ENCODE measurements at places on chromosomes 4 and X.

GRCh38 chr4:2648159-2648814 lies 107.8 kb downstream of the TNIP2 start:
- no peak for DNase-seq

DNA sequence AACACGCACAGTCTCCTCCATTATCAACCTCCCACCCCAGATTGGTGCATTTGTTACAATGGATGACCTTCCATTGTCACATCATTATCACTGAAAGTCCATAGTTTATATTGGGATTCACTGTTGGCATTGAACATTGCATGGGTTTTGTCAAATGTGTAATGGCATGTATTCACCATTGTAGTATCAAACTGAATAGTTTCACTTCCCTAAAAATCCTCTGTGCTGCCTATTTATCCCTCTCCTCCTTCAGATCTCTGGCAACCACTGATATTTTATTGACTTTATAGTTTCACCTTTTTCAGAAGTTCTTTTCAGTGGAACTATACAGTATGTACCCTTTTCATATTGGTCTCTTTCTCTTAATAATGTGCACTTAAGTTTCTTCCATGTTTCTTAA lies 1565.4 kb downstream of the PCDH18 start:
- no peak for DNase-seq

GRCh38 chr4:110064295-110064694 lies 134.1 kb downstream of the ELOVL6 start:
- no peak for DNase-seq

GRCh38 chrX:45710081-45710801 lies 509.6 kb upstream of the DIPK2B start:
- DNase-seq, result no peak

DNA sequence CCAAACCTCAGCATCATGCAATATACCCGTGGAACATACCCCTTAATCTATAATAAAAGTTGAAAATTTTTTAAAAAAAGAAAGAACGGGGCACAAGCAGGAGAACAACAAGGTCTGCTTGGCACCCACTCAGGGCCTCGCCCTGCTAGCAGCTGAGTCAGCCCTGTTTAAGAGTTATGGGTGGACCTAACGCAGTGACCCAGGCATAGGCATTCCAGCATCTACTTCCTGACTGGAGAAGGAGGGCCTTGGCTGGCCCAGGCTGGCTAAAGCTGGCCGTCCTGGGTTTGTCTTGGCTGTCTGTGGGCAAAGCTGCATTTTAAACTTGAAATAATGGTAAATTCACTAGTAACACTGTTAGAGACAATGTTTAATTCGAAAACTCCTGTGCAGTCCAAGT lies 236.7 kb upstream of the PGRMC2 start:
- DNase-seq, result no peak

DNA sequence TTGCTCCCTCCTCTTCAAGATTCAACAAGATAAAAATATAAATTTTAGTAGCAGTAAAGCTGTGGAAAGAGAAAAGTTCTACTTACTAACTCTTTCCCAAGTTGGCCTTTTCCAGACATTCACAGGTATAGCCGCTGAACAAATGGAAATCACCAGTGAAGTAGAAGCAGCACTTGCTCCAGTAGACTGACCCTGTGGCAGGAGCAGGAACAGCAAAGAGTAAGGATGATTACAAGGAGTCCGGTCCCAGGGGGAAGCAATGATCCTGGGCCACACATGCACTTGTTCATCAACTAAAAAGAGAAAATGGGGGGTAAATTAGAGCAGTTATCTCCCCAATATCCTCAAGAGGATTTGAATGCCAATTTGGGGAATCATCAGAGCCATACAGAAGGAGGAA lies 184.9 kb downstream of the NAF1 start:
- no peak for DNase-seq

DNA sequence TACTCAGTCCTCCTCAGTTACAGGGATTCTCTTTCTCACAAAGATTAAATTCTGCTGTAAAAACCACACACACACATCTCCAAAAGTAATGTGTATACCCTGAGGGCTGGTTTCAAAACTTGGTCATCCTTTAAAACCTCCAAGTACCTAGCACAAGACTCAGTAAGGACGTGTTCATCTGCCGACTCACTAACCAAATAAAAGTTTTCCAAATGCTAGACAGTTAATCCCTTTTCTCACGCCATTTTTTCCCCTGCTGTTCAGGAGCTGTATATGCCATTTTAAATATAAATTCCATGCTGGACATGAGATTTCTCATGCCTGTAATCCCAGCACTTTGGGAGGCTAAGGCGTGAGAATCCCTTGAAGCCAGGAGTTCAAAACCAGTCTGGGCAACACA lies 3.9 kb upstream of the SAT1 start:
- no peak for DNase-seq

DNA sequence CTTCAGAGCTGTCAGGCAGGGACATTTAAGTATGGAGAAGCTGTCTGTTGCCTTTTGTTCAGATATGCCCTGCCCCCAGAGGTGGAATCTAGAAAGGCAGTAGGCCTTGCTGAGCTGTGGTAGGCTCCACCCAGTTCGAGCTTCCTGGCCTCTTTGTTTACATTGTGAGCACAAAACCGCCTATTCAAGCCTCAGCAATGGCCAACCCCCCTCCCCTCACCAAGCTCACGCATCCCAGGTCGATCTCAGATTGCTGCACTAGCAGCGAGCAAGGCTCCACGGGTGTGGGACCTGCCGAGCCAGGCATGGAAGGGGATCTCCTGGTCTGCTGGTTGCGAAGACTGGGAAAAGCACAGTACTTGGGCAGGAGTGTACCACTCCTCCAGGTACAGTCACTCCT lies 59.3 kb downstream of the ZNF674 start:
- no peak for DNase-seq

DNA sequence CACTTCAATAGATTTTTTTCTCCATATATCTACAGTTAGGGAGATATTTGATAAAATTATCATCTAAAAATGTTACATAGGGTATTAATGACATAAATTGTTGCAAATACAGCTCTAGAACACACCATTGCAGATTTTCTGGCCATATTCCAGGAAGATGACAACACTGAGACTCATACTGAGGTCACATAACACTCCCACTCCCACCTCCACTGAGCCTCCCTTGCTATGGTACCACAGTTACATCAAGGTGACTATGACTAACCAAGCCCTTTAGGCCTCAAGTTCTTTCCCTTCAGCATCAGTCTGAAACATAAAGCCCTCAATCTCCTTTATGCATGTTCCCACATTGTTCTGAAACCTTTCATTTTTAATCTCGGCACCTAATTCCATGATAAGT lies 932.0 kb upstream of the IGFBP7 start:
- DNase-seq, result no peak

DNA sequence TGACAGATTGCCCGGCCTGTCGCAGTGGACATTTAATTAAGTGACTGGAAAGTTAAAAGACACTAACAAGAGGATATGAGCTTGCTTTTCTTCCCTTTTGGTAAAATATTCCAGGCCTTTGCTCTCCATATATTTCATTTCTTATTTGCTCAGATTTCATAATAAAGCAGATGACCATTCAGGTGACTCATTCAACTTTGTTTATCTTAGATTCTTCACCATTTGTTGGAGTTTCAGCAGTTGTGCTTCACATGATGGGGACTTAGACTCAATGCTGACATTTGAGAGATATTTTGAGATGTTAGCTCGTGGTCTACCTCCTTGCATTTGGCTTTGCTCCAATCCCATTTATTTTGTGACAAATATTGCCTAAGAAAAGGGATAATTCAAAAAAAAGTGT lies 312.2 kb downstream of the ARHGAP24 start:
- DNase-seq, result no peak

- no peak for DNase-seq
Measured at GRCh38 chrX:68731254-68731653, 83.8 kb downstream of the STARD8 start.

DNA sequence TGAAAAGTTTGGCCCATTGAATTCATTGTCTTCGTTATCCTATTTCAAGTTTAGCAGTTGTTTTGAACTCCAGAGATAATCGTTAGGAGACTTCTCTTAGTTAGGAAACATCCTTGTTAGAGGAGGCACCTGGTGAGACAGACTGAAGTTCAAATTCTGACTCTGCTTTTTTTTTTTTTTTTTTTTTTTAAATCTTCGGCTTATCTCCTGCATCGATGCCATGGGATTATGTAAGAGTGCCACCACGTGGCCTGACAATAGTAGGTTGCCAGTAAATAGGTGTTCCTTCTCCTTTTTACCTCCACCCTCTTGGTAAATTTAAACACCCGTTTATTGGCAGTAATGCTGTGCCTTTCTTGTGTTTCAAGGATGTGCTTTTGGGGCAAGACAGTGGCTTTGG lies 149.3 kb downstream of the SOWAHB start:
- DNase-seq, result peak; percentile 79

- no peak for DNase-seq
Measured at GRCh38 chrX:155188786-155189185, 27.5 kb upstream of the VBP1 start.

DNA sequence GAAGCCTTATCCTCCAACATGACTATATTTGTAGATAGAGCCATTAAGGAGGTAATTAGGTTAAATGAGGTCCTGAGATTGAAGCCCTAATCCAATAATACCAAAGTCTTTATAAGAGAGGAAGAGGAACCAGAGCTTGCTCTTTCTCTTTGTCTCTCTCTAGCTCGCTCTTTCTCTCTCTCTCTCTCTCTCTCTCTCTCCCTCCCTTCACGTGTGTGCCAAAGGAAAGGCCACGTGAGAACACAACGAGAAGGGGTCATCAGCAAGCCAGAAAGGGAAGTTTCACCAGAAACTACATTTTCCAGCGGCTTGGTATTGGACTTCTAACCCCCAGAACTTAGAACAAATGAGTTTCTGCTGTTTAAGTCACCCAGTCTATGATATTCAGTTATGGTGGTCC lies 1540.5 kb downstream of the C4orf33 start:
- DNase-seq, result no peak

DNA sequence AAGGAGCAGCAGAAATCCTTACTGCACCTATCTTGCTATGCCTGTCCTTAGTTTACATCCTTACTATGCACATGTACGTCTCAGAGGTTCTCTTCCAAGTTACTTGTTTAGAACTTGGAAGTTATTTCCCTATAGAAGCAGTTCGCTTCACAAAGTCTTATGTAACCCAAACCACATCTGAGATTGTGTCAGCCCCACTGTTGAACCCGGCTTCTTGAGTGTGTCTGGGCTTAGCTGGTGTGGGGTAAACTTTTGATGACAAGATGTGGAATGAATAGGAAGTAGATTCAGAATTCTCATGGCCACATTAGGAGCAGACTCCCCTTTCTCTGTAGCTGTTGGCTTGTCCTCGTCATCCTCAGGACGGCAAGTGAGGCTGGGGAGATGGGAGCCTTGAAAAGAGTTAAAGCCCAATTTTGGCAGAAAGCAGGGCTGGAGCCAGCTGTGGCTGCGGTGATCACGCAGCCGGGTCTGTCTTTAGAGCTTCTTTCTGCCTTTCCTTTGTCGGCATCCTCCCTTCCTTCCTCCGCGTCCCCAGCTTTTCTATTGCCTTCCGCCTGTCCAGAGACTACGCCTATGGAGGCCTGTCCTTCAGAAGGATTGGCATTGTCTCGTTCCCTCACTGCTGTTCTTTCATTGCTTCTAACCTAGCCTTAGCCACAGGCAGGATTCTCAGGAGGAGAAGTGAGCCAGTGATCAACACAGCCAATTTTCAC lies 23.0 kb upstream of the LIMCH1 start:
- no peak for DNase-seq

GRCh38 chrX:32448945-32449344 lies 762.4 kb downstream of the DMD start:
- no peak for DNase-seq

DNA sequence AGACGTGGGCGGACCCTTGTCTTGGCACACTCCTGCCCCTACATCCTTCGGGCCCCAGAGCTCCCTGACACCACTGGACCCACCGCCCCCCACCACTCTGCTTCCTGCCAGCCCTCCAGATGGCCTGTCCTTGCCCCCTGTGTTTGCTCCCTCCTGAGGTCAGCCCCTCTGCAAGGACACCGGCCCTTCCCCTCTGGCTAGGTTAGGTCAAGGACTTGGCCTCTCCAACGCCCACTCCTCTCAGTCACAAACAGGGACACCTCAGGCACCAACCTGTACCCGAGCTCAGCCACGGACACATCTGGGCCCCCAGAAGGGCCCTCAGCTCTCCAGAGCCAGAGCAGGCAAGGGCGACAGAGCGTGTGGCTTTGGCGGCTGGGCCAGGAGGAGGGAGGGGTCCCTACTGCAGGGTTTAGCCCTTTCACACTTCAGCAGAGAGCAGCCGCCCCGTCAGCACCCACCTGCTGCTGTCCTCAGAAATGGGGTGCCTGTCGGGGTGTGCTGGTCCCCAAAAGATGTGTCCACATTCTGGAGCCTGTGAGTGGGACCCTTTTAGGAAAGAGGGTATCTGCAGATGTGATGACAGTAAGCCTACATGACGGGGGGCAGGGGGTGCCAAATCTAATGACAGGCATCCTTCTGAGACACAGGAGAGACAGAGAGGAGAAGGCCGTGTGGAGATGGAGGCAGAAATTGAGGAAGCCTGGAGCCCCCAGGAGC lies 23.5 kb upstream of the DUSP9 start:
- no peak for DNase-seq

- DNase-seq, result peak; percentile 44
Measured at GRCh38 chr4:151801547-151802516, 41.0 kb upstream of the GATB start.

GRCh38 chr4:68344785-68345184 lies 5.1 kb downstream of the YTHDC1 start:
- no peak for DNase-seq

DNA sequence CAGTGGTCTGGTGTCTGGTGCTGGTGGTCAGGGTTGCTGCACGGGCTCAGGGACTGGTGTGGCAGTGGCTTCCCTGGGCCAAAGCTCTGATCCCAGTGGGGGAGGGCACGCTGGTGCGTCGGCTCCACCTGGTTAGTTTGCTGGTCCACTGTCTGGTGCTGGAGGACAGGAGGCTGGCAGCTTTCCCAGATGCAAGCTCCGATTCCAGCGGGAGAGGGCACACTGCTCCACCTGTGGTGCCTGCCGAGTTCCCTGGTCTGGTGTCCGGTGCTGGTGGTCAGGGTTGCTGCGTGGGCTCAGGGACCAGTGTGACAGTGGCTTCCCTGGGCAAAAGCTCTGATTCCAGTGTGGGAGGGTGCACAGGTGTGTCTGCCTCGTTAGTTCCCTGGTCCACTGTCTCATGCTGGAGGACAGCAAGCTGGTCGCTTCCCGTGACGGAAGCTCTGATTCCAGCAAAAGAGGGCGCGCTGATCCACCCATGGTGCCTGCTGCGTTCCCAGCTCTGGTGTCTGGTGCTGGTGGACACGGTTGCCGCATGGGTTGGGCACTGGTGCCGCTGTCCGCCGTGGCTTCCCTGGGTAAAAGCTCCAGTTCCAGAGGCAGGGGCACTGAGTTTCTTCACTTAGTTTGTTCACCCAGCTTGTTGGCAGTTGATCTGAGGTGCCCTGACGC lies 5.8 kb downstream of the VMA21 start:
- DNase-seq, result peak; percentile 62
